ENCODE measurements at places on chromosomes 3 and 15. TPM values are rescaled to one million over a fixed set of nuclear protein-coding genes. Genes with fewer than 3 reads are reported as not detected.

The PLA2G4B gene
- under 0.01 TPM for total RNA-seq

The REC114 gene
- total RNA-seq, result not detected

The TPRG1 gene
- total RNA-seq, result not detected

The LYZL4 gene
- not detected for total RNA-seq

The SENP8 gene
- total RNA-seq, result 3.1 TPM

The NOX5 gene
- not detected for total RNA-seq

The PTH1R gene
- total RNA-seq, result 0.18 TPM

The TUSC7 gene
- not detected for total RNA-seq

The FEZF2 gene
- total RNA-seq, result not detected

The LNP1 gene
- total RNA-seq, result 2.2 TPM

The CSTA gene
- not detected for total RNA-seq

The KCNAB1 gene
- under 0.01 TPM for total RNA-seq

The WNT5A gene
- total RNA-seq, result 224 TPM

The LRRC34 gene
- 1.1 TPM for total RNA-seq

The ZBTB11 gene
- 17.2 TPM for total RNA-seq

The TRIM71 gene
- total RNA-seq, result not detected

The SLCO2A1 gene
- total RNA-seq, result under 0.01 TPM

Data from IMR-90 (cell line).